ENCODE measurements at places on chromosomes 2 and 18.

GRCh38 chr2:53740170-53740569 is 27.4 kb upstream of the CHAC2 start:
- no peak for DNase-seq

DNA sequence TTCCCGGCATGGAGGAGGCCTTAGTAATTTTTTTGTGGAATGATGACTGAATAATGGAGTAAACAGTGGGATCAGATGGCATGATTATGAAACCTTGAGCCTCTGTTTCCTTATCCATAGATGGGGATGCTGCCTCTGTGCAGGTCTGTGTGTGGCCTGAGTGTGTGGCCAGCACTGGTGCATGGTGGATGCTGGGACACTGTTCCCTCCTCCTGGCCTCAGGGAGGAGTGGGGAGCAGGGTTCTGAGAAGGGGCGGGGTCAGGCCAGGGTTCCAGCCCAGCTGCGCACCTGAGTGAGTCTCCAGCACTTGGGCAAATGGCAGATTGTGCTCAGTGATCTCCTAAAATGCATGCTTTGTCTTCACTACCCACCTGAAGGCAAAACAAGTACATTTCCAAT is 66.4 kb downstream of the DCDC2C start:
- no peak for DNase-seq

DNA sequence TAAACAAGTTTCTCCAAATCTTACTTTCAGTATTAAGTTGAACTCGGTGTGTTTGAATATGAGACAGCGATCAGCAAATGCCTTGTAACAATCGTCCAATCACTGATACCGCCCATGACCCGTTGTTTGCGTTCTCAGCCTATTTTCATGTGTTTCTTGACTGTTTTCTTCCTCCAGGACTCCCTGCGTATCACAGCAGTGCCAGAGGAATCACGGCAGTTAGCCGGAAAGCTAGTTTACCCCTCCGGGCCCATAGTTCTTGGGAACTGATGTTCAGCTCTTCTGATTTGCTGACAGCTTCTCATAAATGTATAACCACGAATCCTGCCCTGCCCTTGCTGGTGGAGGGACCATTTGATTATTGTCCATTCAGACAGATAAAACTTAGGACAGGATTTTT is 42.2 kb upstream of the TPO start:
- no peak for DNase-seq

GRCh38 chr18:49731860-49732311 is 81.4 kb downstream of the ACAA2 start:
- DNase-seq = no peak

GRCh38 chr2:77169426-77169825 is 352.8 kb downstream of the LRRTM4 start:
- no peak for DNase-seq

DNA sequence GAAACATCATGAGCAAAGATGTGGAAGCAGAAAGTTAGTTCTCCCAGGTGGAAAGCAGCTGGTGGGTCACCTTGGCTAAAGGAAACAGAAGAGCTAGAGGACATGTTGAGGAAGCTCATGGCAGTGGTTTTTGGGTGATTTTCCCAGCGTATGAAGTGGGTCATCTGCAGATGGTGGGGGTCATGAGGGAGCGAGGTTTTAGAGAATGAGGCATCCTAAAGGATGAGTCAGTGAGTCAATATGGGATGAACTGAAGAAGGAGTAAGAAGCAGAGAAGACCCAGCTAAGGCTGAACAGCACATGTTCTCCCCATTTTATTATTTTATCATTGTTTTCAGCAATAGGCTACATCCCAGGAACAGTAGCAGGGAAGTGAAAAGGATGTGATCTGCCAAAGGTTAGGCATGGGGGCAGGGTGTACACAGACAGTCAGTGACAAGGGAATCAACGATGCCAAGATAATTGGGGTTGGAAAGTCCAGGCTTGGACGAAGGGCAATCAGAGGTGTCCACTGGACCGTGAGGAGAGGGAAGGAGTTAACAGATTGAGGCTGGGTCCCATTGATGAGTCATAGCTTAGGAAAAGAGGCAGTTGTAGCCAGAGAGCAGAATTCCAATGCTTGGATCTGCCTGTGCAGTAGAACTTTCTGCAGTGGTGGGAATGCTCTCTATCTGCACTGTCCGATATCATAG is 289.3 kb upstream of the RAB12 start:
- DNase-seq = no peak

DNA sequence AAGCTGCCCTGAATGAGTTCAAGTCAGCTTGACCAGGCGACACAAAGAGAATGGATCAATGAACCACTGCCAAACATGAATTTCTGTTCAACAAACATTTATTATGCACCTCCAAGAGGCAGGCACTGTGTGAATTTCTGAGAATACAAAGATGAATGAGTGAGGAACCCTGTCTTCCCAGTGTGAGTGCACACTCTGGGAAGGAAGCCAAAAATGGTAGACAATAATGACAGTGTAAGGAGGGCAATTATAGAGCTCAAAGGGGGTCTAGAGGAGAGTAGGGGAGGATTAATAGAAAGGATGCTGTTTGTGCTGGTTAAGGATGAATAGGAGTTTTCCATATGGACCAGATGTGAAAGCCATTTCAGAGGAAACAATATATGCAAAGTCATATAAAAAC is 213.4 kb downstream of the DCC start:
- DNase-seq = no peak

GRCh38 chr2:238055841-238056240 is 5.0 kb upstream of the SCLY start:
- no peak for DNase-seq

DNA sequence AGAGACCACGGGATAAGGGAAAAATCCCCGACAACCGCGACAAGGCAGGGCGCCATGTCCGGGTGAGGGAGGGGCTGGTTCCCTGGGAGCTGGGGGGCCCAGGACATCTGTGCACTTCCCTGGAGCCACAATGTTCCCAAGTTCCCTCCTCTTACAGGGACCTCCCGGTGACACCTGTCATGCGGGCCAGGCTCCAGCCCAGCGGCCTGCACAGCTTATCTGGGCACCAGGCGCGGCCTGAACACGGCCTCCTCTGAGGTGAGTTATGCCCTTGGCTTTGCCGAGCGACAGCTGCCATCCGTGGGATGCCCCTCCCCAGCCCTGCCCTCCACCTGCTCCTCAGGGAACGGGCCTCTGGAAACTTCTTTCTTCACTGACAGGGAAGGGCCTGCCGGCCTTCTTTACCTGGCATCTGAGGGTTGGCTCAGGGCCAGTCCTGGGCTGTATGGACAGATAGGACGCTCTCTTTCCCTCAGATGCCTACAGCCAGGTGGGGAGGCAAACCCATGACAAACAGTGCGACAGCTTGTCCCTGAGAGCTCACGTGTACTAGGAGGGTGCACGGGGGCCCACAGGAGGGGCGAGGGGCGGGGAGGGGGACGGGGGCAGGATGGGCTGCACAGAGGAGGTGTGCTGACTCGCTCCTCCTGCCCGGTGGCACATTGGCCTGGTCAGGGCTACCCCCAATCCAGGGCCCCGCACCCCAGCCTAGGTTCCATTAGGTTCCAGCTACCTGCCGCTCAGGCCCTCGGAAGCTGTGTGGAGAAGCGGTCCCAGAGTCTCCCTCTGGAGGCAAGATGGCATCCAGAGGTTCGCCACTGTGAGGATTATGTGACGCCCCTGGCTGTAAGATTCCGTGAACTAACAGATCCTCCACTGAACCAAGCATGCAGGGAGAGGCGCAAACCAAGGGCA is 34.9 kb upstream of the HPCAL1 start:
- DNase-seq = no peak

GRCh38 chr2:219065484-219065883 is 4.8 kb upstream of the IHH start:
- no peak for DNase-seq

GRCh38 chr18:34122724-34123334 is 101.9 kb downstream of the NOL4 start:
- no peak for DNase-seq

DNA sequence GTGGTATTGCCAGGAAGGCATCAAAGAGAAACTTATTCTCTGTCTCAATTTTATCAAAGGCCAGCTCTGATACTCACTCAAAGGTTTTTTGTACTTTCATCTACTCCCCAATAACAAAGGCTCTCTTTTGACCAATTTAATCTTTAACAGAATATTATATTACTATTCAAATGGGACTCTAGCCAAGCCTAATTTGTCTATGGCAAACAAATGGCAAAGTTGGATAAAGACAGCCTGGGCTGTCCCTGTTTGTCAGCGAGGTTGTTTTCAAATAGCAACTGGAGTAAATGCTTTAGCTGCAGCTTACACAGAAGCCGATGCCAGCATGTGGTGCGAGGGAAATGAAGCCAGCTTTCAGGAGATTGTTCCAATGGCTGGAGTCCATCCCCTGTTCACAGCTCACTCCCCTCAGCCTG is 80.1 kb upstream of the CTNNA2 start:
- no peak for DNase-seq

DNA sequence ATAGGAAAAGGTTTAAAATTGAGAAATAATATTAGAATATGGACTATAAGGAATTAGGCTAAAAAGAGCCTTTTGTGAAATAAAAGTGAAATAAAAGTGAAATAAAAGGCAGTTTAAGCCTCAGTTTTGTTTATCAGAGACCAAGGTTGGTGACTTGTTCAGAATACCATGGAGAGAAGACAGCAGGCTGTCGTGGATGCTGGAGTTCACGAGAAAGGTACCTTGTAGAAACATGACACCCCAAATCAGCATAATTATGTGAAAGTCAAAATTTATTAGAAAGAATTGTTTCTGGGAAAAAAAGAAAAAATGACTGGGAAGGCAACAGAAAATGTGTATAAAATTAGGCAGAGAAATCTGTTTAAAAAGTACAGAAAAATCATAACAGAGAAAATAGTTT is 46.5 kb upstream of the SPAG16 start:
- DNase-seq = no peak

GRCh38 chr2:119637371-119637770 is 41.6 kb upstream of the TMEM177 start:
- DNase-seq = no peak

DNA sequence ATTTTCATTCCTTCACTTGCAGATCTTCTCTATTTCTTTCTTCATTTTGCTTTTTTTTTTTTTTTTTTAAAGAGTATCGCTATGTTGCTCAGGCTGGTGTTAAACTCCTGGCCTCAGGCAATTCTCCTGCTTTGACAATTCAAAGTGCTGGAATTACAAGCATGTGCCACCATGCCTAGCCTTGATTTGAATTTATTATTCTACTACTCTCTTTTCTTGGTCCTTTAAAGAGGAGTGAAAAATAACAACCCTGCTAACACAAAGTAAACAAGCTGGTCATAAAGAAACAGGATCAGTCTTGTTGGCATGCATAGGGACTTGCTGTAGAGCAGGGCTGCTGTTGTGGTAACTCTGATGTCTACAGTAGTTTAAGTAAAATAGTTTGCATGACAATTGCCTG is 1615.3 kb upstream of the ZEB2 start:
- no peak for DNase-seq

DNA sequence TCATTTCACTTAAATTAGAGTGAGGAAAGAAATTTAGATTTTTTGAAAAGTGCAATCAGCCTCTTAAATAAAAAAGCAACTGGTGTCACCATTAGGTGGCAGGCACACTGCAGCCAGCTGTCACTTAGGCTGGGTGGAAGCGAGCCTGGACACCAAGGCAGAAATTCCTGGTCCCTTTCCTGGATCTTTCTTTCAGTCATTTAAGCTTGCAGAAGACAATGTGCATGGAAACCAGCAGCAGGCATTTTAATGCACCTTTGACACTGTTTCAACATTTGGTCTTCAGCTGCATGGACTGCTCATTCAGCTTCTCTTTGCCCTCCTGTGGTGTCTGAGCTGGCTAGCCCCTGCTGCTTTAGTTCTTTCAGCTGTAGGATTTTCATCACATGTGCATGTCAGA is 61.0 kb downstream of the AQP4 start:
- no peak for DNase-seq

DNA sequence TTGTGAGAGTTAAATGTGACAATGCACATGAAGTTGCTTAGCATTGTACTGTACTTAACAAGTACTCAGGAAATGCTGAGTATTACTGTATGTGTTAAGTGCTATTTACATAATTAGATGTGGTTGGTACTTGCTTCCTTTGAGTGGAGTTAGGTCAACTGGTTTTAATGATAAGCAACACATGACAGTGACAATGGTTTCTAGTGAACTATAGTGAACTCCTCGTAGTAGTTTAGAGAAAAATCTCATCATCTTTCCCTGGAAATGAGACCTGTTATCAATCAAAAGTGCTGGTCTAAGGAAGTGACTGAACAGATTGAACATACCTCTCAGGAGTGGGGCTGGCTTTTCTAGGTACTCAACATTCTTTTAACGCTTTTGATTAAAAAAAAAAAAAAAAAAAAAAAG is 29.2 kb upstream of the ZDBF2 start:
- DNase-seq = no peak

- no peak for DNase-seq
Observed at GRCh38 chr2:4780679-4781078, 911.5 kb upstream of the SOX11 start.

DNA sequence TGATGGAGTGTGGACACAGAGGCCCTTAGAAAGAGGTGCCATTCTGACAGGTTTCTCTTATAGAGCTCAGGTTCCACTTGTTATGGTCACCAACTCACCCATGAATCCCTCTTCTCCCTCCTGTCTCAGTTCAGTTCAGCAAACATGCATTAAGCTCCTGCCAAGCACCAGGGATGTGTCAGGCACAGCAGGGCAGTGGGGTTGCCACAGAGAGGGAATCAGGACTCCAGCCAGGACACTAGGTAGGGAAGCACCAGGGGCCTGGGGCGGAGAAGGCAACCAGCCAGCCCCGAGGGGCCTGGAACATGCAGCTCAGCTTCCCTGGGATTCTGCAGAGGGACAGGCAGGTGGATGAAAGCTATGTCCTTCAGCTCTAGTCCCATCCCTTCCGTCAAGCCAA is 44.6 kb downstream of the TOGARAM2 start:
- DNase-seq = no peak

DNA sequence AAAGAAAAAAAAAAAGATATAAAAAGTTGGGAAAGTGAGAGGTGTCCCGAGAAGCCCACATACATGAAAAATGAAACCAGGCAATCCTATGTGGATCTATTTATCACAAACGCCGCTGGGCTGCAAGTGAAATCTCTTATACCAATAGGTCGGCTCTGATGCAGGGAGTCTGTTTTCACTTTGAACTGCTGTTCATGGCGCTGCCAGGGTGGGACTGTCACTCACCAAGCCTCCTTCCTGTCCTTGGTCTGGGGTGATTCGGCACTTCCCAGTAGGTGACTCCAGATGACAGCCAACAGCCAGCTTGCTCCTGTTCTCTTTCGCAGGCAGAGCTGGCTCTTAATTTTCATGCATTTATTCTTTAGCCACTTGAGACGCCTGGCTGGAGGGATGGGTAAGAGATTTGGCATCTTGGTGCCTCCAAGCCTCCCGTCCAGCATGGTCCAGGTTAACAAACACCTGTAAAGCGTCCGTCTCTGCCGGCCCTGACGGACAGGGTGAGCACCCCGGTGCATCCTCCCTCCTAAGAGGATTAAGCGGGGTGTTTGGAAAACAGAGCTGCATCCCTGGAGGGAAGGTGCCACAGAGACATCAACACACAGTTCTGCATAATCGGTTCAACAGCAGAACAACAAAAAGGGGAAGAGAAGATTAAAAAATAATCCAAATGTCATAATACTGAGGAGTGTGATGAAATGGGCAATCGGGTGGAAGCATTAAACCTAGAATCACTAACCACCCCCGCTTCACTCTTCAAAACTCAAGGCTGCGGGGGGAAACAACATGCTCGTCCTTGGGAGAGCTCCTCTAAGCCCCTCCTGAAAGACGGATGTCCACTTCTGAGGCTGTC is 58.7 kb downstream of the STEAP3 start:
- no peak for DNase-seq

Measured in activated CD8-positive, alpha-beta memory T cell treated with anti-CD3 and anti-CD28 coated beads for 1 hour (primary cell).